ENCODE measurements at places on chromosomes 16 and 17. TPM values are rescaled to one million over a fixed set of nuclear protein-coding genes. Genes with fewer than 3 reads are reported as not detected.

GRCh38 chr16:14364112-14364385, 266.0 kb downstream of the PARN start:
- DNase-seq: no peak
- H3K36me3 ChIP-seq: no peaks in the 10 kb centered on the region
- H3K27me3 ChIP-seq: no peaks in the 10 kb centered on the region
- no peaks in the 10 kb centered on the region for H3K4me1 ChIP-seq
- no peak overlapping the region for H3K27ac ChIP-seq
- H3K4me3 ChIP-seq: no peak overlapping the region

DNA sequence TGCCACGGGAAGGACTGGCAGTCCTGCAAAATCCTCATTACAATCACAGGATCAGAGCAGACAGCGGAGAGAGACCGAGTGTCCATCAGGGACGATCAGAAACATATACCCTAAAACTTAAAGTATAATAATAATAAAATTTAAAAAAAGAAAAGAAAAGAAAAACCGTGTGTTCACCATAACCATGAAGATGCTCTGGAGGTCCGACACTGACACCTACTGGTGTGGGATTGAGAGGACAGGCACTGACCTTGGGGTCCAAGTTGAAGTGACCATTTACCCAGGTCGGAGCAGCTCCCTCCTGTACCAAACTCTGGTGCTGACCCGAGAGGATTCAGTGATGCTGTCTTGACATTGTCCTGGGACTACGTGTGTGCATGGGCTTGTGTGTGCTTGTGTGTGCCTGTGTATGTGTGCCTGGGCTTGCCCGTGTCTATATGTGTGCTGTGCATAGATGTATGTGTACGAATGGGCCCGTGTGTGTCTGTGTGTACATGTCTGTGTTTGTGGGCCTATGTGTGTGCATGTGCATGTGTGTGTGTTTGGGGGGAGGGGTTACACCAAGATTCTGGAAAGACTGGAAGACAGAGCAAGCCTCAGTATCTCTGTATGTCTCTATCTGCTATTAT, 10.0 kb upstream of the CD300LD start:
- DNase-seq: peak; percentile 29
- H3K36me3 ChIP-seq: no peaks in the 10 kb centered on the region
- H3K4me1 ChIP-seq: no peaks in the 10 kb centered on the region
- H3K4me3 ChIP-seq: no peak overlapping the region
- no peaks in the 10 kb centered on the region for H3K27me3 ChIP-seq

DNA sequence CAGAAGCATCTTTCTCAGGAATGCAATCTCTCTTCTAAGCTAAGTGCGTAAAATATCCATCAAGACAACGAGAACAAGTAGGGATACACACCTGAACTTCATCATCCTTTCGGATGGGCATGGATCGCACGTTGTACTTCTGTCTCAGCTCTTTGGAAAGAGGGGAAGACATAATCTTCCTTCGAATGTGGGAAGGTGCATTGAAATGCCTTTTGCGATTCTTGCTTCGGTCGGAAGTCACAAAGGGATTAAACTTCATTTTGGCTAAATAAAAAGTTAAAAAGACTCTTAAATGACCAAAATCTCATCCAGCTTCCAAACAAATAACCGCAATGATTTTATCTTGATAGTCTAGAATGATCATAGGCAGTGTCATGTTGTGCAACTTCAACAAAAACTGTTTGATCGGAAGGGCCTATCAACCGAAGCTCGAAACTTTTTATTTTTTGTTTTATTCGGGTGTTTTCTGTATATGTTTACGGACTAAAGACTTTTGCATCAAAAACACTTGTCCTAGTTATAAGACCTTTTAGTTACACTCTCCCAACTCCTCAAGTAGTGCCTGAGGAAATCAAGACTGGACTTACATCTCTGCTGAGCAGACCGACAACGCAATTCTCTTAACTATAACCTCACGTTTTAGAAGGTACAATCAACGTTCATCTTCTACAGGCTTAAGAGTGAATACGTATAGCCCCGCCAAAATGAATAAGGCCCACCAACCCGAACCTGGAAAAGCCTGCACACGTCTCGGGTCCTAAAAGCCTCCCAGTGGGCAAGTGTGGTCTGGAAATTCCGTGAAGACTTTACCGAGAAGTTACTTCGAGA, 727 bp downstream of the RPL26 start:
- no peak for DNase-seq
- peaks cover 12% of the 10 kb centered on the region for H3K36me3 ChIP-seq
- peaks cover 18% of the 10 kb centered on the region for H3K4me1 ChIP-seq
- H3K4me3 ChIP-seq: peak overlapping the region; percentile 82

- H3K27ac ChIP-seq: no peak overlapping the region
- H3K36me3 ChIP-seq: no peaks in the 10 kb centered on the region
- DNase-seq: no peak
- no peaks in the 10 kb centered on the region for H3K27me3 ChIP-seq
- no peaks in the 10 kb centered on the region for H3K4me1 ChIP-seq
- no peak overlapping the region for H3K4me3 ChIP-seq
Measured at GRCh38 chr16:86536621-86537020, 18.4 kb downstream of the MTHFSD start.

DNA sequence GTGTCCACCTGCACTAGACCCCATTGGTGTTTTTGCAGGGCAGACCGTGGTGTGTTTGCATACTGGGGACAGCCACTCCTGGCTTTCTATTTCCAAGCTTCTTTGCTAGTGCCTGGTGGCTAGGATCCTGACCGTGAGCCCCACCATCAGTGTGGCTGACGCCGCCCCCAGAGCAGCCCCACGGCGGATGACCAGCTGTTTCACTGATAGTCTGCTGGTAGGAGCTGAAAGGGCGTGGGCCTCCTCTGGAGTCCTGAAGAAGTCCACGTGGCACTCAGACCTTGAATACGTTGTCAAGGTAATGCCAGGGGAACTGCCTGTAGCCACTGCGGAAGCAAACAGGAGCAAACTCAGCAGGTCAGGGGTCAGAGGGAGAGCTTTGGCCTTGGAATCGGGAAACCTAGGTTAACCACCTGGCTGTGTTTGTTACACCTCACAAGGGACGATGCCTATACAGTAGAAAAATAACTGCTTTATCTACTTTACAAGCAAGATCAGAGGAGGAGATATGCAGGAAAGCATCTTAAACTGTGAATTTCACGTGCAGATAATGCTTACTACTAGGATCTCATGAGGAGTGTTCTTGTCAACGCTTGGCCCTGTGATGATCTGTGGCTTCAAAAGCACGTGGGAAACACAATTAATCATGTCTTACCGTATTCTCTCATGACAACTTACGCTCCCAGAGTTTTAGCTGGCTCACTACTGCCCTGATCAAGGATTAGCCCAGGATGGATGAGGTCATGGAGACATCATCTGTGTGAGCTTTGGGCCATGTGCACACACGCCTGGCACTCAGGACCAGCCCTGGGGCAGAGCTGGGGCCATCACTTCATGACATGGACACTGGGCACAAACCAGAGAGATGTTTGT, 30.3 kb downstream of the ALDH3A2 start:
- no peaks in the 10 kb centered on the region for H3K36me3 ChIP-seq
- DNase-seq: no peak
- H3K27ac ChIP-seq: no peak overlapping the region
- H3K4me1 ChIP-seq: no peaks in the 10 kb centered on the region

DNA sequence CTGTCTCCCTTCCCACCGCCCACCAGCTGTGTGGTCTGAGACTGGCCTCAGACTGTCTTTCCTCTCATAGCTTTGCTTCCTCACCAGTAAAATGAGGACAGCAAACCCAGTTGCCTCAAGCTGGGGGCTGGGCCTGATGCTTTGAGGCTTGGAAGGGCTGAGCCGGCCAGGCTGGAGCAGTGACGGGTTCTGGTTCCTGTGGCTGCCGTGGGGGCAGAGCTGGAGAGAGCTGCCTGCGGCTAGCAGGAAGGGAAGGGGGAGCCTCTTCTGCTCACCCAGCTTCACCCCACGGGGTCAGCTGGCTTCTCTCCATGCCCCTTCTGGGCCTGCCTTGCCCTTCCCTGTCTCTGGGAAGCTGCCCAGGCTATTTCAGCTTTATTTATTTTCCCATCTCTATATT, 23.7 kb downstream of the LASP1 start:
- no peak overlapping the region for H3K4me3 ChIP-seq
- H3K4me1 ChIP-seq: peaks cover 28% of the 10 kb centered on the region
- peaks cover 3% of the 10 kb centered on the region for H3K36me3 ChIP-seq
- H3K27ac ChIP-seq: peak overlapping the region; percentile 15

DNA sequence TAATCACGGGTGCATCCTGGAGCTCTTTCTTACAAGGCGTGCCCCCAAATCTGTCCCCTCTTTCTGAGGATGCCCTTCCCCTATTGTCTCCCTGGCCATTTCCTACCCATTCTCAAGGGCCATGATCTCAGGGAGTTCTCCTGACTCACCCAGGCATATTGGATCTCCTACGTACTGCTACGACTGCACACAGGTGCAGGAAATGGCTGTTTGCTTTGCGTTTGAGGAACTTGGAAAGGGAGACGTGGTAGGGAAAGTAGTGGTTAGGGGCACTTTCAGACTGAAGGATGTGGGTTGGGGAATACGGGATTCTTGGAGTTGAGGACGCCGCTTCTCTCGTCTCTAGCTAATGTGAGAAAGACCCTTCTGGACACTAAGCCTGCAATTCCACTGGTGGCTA, 18.7 kb upstream of the MEOX1 start:
- no peaks in the 10 kb centered on the region for H3K36me3 ChIP-seq
- H3K4me3 ChIP-seq: no peak overlapping the region
- no peaks in the 10 kb centered on the region for H3K27me3 ChIP-seq
- no peaks in the 10 kb centered on the region for H3K4me1 ChIP-seq
- no peak overlapping the region for H3K27ac ChIP-seq

Gene TP53TG3C
- not detected for total RNA-seq

Gene CCT6B
- 2.3 TPM for total RNA-seq

Gene UNC13D
- total RNA-seq: 25.9 TPM

Gene SLC35G6
- not detected for total RNA-seq

Gene C1QTNF8
- total RNA-seq: not detected

Gene ADAMTS18
- 0.29 TPM for total RNA-seq

Gene PPP4C
- total RNA-seq: 156 TPM

Measured in colonic mucosa (tissue), 4 donors.